ENCODE measurements at places on chromosomes 7 and 10.

DNA sequence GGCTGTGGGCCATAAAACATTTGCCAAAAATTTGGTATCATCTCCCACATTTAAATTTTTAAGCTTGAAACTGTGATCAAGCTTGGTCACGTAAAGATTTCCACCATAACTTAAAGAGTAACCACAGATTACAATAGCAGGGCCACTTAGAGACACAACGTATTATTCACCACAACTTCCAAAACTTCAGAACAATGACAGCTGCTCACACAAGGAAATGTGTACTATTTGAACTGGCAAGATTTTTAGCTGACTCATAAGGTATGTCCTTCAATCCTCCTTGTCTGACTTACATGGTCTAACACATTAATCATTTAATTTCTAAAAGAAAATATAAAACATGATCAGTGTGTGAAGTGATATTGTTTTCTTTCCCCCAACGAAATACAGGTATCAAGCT, 234.5 kb downstream of the PARD3 start:
- DNase-seq: no peak

DNA sequence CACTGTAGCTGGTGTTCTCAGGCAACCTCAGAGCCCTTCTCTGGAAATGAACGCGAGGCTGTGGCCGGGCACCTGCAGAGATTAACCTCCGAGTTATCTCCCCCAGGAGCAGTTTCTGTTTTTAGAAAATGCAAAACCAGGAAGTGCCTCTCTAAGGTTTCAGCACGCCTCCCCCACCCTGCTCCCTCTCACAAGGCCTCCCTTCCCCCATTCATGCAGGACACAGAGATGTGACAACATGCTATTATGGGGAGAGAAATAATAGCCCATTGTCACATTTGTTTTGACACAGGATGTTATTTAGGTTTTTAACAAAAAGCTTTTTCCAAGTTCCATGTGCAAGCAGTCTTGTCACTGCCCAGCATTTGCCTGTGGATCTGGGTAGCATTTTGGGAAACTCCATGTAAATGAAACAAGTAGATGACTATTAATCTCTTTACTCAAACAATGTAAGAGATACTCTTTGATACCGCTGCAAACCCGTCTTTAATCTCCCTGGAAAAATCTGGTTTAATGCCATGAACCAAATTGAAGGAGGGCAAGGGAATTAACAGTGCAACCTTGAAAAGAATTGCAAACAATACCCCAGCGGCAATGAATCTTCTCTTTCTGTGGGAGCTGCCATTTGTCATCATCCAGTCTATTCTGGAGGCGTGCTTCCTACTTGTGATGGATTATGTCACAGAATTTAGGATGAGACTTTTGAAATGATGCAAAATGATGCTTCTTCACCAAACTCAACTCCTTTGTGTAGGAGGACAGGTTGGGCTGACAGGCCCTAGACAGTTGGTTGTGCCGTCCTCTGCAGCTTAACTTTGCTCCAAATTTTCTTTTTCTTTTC, 86.5 kb upstream of the NMT2 start:
- DNase-seq: no peak

- DNase-seq: no peak
Measured at GRCh38 chr7:84722086-84722485, 464.8 kb downstream of the SEMA3D start.

DNA sequence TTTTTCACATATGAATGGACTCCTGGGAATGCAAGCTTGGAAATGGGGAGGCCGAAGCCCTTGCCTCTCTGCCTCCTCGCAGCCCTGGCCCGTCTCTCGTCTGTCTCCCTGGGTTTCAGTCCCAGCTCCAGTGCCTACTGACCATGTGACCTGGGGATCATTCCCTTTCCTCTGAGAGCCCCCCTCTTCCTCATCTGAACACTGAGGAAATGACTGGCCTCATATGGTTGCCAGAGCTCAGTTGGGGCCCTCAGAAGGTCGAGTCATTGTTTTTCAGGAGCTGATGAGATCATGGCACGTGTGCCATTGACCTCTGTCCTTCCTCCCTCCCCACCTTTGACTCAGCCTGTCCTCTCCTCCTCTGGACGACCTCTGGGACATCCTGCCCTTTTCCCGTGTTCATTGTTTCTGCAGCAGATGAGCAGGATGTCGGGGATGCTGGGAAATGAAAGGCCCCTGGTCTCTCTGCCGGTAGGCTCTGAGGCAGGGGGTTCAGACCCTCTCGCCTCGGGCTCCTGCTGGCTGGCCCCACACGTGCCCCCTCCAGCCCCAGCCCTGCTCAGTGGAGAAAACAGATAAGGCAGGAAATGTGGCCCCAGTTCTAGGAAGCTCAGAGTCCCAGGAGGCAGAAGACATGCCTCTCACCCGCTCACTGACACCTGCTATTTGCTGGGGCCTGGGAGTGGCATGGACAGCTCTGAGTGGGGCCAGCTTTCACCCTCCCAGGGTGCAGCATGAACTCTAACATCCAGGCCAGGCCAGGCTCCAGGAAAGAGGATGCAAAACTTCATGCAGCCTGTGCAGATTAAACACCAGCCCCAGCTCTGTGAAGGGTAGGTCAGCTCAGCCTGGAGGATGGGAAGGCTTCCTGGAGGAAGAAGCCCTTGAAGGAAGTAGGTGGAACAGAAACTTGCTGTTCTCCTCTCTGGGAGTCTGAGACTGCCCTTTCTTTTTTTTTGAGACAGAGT, 8.3 kb upstream of the PPP1R35 start:
- no peak for DNase-seq

DNA sequence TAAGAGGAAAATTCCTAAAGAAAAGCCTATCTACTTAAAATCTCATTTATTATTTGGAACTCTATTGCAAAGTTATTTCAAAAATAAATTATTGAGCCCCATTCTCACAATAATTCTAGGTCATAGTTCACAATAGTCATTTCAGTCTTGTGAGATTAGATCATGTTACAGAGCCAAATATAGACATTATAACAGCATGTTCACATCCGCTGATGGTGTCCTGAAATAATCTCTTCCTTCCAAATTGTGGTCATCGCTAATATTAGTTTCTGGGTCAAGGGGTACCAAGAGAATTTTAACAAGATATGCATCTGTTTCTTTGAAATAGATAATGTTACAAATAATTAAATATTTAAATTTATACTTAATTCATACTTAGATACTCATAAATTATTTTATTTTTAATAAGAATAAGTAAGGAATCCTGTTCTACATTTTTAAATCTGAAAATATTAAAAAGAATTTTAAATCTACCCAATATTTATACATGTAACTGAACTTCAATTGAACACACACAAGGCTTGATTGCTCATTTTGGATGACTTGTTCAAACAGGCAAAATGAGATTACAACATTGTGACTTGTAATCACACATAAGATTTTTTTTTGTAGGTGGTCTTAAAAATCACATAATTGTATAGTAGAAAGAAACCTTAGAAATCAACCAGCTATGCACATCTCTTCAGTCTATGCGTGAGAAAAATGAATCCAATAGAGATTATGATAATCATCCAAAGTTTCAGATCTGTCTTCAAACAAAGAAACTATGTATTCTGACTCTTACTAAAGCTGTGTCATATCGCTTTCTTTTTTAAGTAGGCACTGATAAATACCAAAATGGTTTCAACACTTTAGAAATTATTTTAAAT, 13.1 kb downstream of the GNAT3 start:
- no peak for DNase-seq

DNA sequence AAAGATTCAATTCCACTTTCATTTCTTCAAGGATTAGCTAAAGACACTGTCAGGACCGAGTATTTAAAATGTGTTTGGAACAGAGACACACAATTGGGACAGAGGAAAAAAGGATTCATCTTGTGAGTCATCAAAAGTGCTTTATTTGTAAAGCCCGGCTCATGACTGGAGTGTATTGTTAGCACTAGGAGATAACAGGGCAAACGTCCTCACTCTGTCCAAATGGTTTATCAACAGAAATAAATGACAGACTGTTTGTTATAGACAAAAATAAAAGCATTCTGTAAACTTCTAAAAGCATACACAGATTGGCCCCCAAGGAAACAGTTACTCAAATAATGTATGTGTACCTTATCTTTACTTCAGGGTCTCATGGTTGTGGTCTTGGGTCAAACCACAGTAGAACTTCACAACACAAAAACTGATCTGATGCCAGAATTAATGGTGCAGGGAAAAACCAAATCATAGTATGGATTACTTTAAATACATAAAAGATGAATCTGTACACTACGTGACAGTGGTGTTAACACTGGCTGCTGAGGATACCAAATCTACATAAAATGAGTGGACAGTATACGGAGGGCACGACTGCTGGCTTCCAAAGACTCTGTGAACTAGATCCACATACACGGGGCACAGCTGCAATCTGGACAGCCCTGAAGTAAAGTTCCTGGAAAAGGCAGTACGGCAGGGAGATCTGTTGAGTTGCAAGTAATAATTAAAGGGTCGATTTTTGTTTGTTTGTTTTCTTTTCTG, 179.4 kb downstream of the PIP4K2A start:
- no peak for DNase-seq

DNA sequence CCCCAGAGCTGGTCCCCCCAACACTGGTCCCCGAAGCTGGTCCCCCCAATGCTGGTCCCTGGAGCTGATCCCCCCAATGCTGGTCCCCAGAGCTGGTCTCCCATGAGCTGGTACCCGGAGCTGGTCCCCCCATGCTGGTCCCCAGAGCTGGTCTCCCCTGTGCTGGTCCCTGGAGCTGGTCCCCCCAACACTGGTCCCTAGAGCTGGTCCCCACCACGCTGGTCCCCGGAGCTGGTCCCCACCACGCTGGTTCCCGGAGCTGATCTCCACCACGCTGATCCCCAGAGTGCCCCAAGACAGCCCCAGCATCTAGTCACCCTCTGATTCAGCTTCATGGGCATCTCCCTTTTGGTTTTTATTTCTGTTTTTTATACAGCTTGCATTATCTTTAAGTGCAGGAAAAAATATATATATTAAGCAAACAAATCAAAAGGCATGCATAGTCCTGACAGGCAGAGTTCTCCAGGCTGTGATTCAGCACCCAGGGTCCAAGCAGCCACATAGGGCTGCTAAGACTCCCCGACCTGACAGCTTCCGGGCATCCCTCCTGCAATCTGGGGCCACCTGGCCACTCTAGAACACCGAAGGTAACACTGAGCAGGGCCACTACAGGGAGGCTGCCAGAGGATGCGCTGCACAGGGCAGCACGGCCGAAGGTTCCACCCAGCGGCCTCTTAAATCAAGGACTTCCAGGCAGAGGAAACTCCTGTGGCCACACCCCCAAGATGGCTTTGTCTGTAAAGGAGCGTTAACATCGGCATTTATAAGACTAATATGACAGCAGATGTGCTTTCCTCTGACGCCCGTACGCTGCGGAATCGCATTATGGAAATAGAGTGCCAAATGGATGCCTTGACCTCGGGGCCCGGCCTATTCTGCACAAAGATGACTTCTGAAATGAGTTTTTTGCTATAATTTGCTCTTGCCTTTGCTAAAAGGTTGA, 215.0 kb downstream of the PTPRN2 start:
- no peak for DNase-seq

DNA sequence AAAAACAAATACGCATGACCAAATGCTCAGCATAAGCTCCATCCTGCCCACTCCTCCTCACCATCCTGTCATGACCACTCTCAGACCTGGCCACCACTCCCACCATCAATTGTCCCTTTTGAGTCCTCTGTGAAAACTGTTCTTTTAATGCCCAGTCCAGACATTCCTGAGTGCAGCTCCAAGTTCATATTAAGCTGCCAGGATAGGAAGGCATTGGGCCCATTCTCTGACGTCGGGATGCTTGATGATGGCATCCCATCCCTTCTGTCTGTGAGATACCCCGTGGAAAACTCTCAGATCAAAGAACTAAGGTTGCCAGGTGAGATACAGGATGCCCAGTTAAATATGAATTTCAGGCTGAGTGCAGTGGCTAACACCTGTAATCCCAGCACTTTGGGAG, 89.9 kb upstream of the KIF5B start:
- DNase-seq: no peak

GRCh38 chr7:39321909-39322498, 244.2 kb upstream of the YAE1 start:
- DNase-seq: no peak

- no peak for DNase-seq
Measured at GRCh38 chr10:132836248-132836831, 50.4 kb upstream of the NKX6-2 start.
